Globus pallidus (tissue), 1 donor: ENCODE measurements at places on chromosomes 3 and 15.

- DNase-seq, result no peak
Observed at GRCh38 chr3:71537211-71537611, 46.3 kb downstream of the FOXP1 start.

- DNase-seq, result no peak
Observed at GRCh38 chr3:132596816-132597433, at the start of gene ACKR4. Gene ACKR4, plus strand, starts transcription at chr3:132597270. Its CDS starts 3,128 bp downstream, at chr3:132600398.

GRCh38 chr15:32668942-32669341 lies 27.4 kb downstream of the SCG5 start:
- DNase-seq, result no peak

DNA sequence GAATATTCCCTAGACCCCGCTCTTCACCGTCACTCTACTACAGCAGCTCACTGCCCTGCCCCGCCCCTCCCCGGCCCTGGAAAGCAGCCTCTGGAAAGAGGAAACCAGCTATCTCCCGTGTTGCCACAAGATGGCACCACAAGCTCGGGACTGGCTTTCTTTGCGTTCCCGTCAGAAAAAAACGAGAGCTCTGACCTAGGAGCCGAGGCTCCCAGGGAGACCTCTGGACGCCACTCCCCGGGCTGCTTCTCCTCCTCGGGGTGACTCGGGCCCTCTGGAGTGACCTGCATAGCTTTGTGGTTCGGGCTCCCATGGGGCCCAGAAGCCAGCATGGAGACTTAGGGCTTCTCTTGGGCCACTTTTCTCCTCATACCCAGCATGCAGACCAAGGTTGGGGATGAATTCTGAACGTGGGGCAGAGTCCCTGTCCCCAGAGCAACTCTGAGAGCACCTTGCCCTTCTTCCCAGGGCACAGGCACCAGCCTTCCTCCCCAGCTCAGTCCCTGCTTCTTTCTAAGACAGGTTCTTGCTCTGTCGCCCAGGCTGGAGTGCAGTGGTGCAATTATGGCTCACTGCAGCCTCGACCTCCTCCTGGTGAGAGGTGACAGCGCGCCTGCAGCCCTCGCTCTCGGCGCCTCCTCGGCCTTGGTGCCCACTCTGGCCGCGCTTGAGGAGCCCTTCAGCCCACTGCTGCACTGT lies 19.0 kb downstream of the STOML1 start:
- peak; percentile 70 for DNase-seq

GRCh38 chr3:42301446-42302175 lies 35.6 kb upstream of the CCK start:
- no peak for DNase-seq

- peak; percentile 62 for DNase-seq
Observed at GRCh38 chr3:9779721-9780457, 10.1 kb upstream of the CAMK1 start.

- no peak for DNase-seq
Observed at GRCh38 chr15:51816611-51817010, 12.8 kb upstream of the TMOD3 start.

DNA sequence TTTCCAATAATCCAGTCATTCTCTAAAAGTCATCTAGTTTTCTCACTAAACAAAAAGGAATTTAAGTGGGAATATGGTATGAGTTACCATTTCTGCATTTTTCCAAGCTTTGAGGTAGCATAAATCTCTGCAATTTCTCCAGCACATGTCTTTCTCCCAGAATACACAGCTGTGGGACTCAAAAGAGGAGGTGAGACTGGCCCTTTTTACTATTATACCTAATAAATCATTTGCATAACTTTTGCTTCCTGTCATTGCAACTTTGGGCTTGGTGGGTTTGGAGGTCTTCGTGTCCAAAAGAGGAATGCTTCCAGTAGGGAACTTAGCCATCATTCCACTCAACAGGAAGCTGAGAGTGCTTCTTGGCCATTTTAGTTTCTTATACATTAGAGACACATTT lies 94.8 kb downstream of the FMN1 start:
- DNase-seq, result no peak

DNA sequence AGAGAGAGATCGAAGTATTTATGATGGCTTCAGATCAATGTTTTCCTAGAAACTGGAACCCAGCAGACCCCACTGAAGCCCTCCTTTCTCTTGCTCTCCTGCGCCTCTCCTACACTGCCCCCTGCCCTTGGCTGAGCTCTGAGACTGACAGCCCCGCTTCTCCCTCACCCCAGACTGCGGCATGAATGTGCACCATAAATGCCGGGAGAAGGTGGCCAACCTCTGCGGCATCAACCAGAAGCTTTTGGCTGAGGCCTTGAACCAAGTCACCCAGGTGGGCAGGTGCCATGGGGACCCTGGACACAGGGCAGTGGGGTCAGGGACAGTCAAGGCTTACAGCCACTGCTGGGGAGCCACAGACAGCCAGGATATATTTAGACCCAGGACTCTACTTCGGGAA lies 23.7 kb downstream of the PRKCD start:
- DNase-seq, result no peak

DNA sequence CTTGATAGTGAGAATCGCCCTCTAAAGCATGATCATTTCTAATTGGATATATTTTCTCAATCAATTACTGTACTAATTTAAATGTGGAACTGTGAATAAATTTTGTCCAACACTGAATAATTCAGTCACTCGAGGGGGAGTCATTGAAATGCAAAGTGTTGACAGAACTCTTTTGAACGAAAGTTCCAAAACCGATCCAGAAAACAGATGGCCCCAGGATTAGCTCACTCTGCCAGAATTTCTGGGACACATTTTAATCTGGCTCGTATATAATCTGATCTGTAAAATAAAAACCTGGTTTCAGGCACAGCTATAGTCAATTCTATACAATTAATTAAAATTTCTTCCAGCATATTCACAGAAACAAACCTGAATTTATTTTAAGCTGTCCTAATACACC lies 580.4 kb downstream of the ROBO1 start:
- no peak for DNase-seq

DNA sequence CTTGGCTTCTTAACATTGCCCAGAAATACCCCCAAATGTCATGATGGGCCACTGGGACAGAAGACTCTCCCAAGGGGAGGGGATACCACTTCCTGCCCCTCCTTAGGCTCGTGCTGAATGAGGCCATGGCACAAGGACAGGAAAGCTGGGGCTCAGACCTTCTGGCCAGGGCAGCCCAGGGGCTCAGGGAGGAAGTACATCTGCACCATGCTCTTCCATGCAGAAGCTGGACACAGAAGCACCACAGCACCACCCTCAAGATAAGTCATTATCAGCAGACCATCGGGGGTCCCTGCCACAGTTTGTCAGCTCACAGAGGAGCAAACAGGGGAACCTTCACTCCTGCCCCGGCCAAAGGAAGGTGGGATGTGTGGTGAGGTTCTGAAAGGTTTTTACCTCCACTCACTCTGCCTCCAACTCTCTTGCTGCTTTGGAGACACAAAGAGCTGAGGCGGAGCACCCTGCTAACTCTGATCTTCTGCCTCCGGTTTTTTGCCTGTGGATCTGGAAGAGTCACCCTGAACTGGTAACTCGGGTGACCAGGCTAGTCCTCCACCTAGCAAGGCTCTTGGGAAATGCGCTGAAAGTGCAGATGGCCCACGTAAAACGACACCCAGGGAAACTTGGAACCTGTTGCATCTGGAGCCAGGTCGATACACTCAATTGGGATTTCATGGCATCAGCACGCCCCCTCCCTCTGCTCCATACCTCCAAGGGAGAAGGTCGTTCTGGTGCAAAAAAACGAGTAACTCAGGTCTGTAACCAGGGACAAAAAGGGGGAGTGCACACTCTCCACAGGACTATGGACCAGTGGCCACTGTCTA lies 8.3 kb downstream of the BMF start:
- no peak for DNase-seq

DNA sequence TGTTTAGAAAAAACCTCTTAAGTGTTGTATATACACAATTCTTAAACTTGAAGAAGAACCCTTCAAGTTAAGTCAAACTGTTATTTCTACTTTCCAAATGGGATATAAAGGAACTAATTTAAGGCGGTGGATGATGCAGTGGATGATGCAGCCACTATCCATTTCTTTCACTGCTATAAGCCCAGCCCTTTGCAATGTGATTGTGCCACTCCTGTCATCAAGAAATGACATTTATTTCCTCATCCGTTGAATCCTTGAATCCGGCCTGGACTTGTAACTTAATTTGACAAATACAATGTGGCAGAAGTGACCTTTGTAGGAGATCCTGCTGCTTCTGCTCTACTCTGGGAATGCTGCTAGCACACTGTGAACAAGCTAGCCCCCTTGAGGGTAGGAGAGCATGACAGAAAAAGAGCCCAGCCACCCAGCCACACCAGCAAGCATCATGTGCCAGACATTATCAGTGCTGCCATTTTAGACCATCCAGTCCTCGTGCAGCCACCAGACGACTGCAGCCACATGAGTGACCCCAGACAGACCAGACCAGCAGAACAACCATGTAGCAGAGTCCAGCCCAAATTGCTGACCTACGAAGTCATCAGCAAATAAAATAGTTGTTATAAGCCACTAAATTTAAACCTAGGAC lies 47.4 kb downstream of the UACA start:
- DNase-seq, result no peak

GRCh38 chr15:91881569-91882297 lies 28.2 kb downstream of the SLCO3A1 start:
- no peak for DNase-seq

DNA sequence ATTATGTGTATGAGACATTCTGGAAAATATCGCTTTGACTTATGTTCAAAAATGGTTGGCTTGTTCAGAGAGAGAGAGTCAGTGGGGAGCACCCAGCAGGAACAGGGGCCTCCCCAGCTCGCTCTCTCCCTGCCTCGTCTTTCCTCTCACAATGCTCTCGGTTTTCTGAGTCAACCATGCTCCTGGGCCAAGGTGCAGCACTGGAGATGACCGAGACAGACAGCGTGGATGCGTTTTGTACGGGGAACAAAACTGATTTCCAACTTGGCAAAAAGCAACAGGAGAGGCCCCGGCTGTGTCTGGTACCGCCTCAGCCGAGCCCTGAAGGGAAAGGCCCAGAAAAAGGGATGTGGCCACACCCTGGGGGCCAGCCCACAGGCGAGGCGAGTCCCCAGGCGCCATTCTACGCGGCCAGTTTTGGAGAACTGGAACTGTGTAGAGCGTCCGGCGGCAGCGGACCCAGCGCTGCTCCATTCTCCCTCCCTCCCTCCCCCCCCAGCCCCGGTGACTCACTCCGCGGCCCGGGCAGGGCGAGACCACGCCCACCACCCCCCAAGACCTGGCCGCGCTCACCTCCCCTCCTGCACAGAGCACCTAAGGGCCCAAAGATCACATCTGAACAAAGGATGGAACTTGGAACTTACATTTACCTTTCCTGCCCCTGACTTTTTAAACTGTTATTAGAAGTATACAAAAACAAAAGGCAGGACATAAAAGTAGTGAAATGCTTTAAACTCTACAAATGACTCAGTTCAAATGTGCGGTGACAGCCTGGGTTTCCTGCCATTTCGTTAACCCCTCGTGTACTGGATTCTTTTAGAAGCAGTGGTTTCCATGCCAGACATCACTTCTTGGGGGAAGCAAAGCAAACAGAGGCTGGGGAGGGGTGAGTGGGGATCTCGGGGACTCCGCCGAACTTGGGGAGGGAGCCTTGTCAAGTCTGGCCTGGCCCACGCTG lies 12.7 kb downstream of the ATP10A start:
- DNase-seq, result no peak

DNA sequence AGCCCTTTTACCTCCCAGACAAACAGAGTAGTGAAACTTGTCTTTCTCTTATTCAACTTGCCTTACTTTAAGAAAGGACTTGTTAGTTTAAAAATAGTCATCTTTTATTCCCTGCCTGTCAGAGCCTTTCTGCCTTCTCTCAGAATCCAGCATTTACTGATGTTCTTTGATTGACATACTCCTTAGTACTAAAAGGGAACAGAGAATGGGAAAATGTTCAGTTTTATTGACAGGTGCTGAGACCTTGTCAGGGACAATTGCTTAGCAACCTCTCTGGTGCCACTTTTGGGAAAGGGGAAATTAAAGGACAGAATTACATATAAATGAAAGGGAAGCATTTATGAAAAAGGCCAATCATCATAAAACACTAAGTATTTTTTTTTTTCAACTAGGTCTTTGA lies 378.3 kb downstream of the PDCD6IP start:
- DNase-seq, result no peak
